ENCODE measurements at places on chromosomes 4 and X. TPM values are rescaled to one million over a fixed set of nuclear protein-coding genes. Genes with fewer than 3 reads are reported as not detected.

The SORBS2 gene
- polyA plus RNA-seq: 83.9 TPM

The MAGEA4 gene
- polyA plus RNA-seq: not detected

The SSX1 gene
- not detected for polyA plus RNA-seq

DNA sequence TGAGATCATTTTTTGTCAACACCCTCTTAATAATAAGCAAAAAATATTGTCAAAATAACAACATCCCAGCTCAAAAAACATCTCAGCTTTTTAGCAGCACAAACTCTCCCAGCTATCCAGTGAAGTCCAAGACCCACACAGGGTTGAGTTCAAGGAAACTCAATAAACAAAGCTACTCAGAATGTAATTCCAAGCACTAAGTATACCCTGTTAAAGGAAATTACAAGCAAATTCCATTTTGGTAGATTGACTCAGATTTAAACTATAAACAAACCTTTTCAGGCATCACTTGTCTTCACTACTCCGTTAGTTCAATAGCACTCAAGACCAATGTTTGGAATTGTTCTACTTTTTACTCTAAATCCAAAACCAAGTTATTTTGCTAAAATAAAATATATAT, 506.0 kb upstream of the INTU start:
- no peak for DNase-seq

The KIT gene
- polyA plus RNA-seq: 16.4 TPM

The SGMS2 gene
- polyA plus RNA-seq: 14.2 TPM

The FANCB gene
- polyA plus RNA-seq: 3.5 TPM

DNA sequence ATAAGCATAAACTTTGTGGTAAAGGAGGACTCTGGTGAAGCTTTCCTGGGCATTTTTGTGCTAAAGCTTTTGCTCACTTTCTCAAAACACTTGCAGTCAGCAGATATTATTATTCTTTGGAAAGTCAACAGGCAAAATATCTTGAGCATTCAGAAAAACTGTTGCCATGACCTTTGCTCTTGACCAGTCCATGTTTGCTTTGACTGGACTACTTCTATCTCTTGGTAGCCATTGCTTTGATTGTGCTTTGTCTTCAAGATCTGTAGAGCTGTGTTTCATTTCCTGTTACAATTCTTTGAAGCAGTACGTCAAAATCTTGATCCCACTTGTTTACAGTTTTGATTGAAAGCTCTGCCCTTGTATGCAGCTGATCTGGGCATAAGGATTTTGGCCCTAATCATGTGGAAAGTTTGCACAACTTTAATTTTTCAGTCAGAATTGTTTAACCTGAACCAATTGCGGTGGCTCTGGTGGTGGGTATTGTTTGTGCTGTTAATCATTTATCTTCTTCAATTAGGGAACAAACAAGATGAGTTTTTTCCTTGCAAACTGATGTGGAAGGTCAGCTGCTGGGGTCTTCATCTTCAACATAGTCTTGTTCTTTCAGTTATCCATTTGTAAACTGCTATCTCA, 121.5 kb upstream of the NUDT6 start:
- no peak for DNase-seq

- DNase-seq: no peak
Observed at GRCh38 chr4:83340692-83341343, 6.2 kb upstream of the HPSE start.

DNA sequence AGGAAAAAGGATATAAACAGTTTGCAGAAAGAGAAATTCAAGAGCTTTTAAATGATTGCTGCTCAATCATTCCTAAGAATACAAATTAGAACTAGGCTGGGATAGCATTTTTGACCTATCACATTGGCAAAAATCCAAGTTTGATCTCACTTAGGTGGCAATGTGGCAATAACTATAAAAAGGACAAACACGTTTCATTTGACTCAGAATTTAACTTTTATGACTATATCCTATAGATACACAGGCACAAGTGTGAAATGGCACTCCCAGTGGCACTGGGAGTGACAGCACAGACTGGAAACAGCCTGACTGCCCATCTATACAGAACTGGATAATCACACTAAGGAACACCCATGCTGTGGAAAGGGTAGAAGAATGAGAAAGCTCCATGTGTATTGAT, 11.1 kb downstream of the CENPU start:
- no peak for DNase-seq

The RAB41 gene
- polyA plus RNA-seq: 1.3 TPM

The BTC gene
- 4.7 TPM for polyA plus RNA-seq

DNA sequence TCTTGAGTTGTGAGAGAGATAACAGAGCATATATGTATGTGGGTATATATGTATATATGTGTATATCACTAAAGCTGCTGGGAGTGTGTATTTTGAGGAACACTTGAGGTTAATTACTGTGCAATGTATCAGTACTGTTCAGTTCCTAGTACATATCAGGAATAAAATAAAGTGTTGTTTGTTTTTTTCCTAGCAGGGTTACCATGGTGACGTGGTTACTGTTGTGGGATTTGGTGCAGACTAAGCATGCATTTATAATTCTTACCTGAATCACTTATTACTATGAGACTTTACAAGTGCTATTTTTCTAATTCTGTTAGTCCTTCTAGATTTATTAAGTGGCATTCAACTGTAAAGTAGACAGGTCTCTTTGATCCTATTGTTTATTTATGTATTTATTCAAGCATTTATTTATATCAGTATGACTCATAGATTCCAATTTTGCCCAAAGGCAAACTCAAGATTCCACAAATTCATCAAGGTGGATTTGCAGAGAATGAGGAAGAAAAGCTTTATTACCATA, 26.9 kb upstream of the BEX4 start:
- peak; percentile 12 for DNase-seq

The MID1IP1 gene
- polyA plus RNA-seq: 23.7 TPM

DNA sequence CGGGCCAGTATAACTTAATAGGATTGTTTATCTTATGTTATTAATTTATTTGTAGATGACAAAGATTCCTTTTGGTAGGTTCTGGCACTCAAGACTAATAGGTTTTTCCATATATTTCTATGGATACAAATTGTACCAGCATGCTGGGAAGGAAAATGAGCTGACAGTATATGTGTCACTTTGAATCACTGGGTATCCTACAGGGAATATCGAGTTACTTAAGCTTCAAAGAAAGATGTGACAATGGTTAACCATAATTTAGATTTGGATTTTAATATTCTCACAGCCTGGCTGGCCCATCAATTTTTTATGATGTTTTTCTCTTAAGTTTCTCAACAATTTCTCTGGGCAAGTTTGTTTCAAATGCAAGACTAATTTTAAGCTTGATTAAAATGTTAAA, 498.8 kb upstream of the FTHL17 start:
- DNase-seq: no peak

GRCh38 chr4:14857475-14857874, 144.8 kb upstream of the CPEB2 start:
- no peak for DNase-seq

DNA sequence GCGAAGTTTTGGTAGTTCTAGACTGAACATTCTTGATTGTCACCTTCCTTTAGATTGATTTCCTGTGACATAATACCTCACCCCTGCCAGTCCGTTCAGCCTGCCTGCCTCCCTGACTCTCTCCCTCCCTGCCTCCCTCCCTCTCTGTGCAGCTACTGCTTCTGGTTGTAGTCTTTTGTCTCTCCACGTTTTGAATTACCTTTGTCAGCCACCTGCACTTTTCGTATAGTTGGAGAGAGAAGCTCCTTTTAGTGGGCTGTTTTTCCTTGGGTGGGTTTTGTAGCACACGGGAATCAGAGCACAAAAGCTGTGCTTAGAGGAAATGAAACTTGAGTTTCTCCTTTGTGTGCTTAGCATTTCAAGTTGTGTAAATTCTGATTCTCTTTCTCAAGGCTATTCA, 32.6 kb upstream of the MSMO1 start:
- peak; percentile 19 for DNase-seq

The TKTL2 gene
- 0.09 TPM for polyA plus RNA-seq

The SORCS2 gene
- polyA plus RNA-seq: 11.7 TPM

DNA sequence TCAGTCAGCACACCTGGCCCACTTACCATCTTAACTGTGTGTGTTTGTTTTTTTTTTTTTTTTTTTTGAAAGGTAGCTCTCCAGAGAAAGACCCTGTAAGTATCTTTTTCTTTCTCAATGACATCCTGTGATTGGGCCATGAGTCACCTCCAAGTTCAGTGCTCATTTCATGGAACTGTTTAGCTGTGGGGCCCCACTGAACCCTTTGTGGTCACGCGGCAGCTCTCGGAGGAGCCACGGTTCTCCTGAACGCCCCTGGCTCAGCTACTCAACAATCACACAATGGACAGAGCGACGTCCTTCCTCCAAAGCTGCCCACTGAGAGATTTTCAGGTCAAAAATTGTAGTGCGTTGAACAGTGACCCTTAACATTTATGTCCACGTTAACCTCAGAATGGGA, 14.2 kb upstream of the IL3RA start:
- no peak for DNase-seq

GRCh38 chr4:40264497-40264896, 67.7 kb downstream of the RHOH start:
- no peak for DNase-seq

- no peak for DNase-seq
Observed at GRCh38 chrX:56397636-56398035, 165.5 kb downstream of the KLF8 start.

DNA sequence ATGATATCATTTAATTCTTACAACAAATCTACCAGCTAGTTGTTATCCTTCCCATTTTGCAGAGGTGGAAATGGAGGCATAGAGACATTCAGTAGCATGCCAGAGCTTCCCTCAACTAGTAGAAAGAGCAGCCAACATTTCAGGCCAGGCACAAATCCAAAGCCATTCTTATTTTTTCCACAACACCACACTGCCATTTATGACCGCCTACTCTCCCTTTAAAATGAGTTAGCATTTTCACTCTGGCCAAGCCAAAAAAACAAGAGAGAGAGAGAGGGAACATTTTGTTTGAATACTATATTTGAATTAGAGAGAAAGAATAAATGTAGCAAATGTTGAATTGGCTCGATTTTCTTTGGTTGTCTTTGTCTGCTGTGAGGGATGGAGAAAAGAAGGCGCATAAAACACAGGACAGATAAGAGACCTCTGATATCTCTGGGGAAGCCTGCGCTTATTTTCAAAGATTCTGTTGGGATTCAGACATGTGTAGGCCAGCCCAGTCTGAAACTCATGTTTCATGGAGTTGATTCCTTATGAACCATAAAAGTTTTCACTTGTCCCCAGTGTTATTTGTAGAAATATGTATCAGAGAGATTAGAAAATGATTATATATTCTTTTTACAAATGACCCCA, 265.7 kb downstream of the RAB28 start:
- no peak for DNase-seq

- DNase-seq: no peak
Observed at GRCh38 chr4:27288496-27288895, 427.9 kb downstream of the STIM2 start.

- DNase-seq: no peak
Observed at GRCh38 chr4:187961961-187962360, 33.6 kb upstream of the ZFP42 start.

DNA sequence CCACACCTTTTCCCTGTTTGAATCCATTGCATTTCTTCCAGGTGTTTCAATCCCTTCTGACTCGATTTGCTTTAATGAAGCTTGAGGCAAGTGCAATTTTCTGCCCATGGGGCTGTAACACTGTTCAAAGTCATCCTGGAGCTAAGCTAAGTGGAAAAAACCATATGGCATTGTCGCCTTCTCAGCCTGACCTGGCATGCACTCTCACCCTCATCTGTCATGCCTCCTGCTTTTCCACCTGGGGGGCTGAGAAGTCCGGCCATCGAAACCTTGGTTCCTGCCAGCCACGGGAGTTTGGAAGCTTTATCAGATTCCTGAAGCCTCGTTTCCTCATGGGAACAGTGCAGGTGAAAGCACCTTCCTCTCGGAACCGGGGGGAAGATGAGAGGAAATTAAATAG, 38.2 kb downstream of the WFS1 start:
- DNase-seq: no peak

The VCX gene
- 0.47 TPM for polyA plus RNA-seq

GRCh38 chrX:107014936-107015335, 14.9 kb upstream of the MORC4 start:
- DNase-seq: no peak

The EGFL6 gene
- polyA plus RNA-seq: 19.8 TPM

GRCh38 chr4:142274137-142274536, 572.0 kb downstream of the INPP4B start:
- DNase-seq: no peak

DNA sequence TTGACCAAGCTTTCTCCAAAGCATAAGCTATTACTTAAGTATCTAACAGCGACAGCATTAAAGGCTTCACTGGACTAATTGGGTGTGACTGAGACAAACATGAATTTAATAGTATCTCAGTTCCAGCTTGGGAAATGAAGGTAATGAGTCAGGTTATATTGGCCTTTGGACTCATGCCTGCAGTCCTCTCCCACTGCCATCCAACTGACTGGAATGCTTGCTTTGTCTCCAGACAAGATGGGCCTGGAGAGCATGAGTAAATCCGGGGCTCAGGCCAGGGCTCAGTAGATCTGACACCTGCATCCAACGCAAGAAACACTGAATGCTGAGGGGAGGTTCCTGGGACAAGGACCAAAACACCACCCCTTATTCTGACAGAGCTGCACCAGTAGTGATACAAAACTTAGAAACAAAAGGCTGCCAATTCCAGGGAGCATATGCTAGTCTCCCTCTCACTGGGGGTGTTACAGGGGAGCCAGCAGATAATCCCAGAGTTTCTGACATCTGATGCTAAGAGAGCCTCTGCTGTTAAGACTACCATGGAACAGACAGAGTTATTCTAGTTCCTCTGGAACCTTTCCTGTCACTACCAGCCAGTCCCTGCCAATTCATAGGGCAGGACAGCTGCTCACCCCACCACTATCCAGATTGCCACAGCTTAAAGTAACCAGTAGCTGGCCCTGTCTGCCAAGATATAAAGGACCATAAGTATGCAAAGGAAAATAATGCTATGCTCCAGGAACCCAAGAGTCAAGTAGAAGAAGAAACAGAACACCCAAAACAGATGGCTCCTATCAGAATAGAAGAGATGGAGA, 293.8 kb downstream of the IQCM start:
- no peak for DNase-seq

DNA sequence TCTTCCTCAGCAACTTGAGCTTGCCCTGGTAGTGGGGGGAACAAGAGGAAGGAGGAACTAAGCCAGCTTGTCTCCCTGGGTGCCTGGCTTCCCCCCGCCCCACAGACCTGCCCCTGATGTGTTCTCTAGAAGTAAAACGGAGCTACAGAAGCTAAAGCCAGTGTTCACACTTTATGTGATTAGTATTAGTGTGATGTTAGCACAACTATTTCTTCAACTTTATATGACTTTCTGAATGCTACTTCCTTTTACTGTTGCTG, 10.7 kb downstream of the RGS12 start:
- DNase-seq: no peak

GRCh38 chrX:121028419-121028818, 19.0 kb upstream of the GLUD2 start:
- DNase-seq: no peak

- DNase-seq: no peak
Observed at GRCh38 chrX:150416469-150416868, 53.4 kb downstream of the MAMLD1 start.

GRCh38 chrX:134633832-134634231, 24.4 kb downstream of the PLAC1 start:
- no peak for DNase-seq

DNA sequence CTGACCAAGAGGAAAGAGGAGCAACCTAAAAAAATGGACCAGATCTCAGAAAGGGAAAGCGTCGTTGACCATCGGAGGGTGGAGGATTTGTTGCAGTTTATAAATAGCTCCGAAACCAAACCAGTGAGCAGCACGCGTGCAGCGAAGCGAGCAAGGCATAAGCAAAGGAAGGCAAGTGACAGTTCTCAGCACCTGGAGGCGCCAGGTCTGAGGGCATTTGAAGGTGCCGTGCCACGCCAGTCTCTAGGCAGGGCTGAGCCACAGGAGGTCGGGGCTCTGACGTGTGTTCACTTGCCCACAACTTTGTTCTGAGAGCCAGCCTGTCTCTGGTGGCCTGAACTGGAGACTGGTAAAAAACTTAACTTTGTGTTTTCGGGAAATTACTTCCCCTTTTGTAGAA, 59.7 kb downstream of the TNIP2 start:
- no peak for DNase-seq
